Ureter (tissue), 1 donor: ENCODE measurements at places on chromosomes 6 and 20.

GRCh38 chr20:19605786-19606485 is 152.1 kb upstream of the RIN2 start:
- no peak for DNase-seq

DNA sequence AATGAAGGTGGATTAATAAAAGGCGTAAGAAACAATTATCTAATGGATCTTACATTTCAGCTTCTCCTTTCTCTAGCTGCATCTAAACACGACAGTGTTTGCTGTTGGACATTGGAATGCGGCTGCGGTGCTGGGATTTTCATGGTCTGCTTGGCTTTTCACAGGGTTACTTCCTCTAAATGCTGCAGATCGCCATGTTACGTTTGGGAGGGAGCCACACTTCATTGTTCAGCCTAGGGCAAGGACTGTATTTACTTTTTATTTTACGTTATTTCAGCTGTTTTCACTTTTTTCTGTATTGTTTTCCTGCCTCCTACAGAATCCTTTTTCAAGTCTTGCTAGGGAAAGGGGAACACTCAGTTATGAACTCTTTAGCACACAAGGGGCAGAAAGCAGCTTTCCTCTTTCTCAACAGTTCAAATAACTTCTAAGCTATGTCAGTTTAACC is 97.9 kb upstream of the MTHFD1L start:
- no peak for DNase-seq

DNA sequence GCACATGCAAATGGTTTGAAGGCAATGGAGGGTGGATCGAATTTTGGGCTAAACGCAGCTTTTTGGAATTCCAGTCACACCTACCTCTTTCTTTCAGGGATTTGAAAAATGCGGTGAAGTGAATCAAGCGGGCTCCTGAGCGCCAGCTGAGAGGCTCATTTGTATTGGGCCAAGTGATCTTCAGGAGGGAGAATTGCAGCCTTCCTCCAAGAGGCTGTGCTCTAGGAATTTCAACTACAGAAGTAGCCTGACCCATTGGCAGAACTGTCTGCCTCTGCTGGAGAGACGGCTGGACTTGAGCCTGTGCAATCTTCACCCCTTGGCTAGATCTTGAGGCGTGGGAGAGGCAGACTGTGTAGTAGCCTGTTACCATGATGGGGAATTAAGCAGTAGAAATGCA is 5.7 kb upstream of the TIAM2 start:
- DNase-seq: no peak

GRCh38 chr20:33621717-33622400 is 40.3 kb upstream of the C20orf144 start:
- DNase-seq: no peak

GRCh38 chr6:157436219-157436943 is 55.4 kb downstream of the ZDHHC14 start:
- no peak for DNase-seq

GRCh38 chr6:163311830-163312229 is 102.7 kb upstream of the QKI start:
- no peak for DNase-seq

- no peak for DNase-seq
Observed at GRCh38 chr6:20661721-20662120, 127.5 kb downstream of the CDKAL1 start.

DNA sequence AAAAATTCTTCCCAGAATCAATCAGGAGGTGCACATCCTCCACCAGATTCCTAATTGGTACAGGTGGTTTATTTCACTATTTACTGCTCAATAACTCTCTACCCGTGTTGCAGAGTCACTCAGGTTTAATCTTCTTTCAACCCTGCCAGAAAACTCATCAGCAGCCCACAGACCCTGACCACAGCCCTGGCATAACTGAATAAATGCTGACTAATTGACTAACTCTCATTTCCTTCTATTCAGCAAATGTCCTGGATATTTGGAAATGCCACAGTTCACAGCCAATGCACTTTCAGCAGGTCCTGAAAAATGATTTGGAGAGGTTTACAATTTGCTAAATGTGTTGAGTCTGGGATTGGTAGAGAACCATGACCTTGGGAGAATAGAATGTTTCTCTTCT is 62.3 kb downstream of the TRMT6 start:
- no peak for DNase-seq

DNA sequence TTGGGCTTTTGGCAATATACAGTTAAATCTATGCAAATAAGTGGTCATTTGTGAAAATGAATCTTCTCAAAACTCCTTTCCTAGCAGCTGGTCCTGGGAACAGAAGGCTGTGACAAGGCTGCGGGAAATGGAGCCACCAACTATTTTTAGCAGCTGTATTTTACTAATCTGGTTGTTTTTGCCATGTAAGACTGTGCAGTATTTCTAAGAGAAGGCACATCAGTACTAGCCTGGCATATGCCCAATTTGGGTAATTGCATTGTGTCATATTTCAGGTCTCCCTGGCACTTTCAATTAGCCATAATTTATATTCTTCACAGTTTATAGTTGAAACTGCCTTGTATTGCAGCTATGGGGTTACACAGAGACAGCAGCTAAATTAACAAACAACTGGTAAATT is 109.6 kb downstream of the MANEA start:
- DNase-seq: no peak

DNA sequence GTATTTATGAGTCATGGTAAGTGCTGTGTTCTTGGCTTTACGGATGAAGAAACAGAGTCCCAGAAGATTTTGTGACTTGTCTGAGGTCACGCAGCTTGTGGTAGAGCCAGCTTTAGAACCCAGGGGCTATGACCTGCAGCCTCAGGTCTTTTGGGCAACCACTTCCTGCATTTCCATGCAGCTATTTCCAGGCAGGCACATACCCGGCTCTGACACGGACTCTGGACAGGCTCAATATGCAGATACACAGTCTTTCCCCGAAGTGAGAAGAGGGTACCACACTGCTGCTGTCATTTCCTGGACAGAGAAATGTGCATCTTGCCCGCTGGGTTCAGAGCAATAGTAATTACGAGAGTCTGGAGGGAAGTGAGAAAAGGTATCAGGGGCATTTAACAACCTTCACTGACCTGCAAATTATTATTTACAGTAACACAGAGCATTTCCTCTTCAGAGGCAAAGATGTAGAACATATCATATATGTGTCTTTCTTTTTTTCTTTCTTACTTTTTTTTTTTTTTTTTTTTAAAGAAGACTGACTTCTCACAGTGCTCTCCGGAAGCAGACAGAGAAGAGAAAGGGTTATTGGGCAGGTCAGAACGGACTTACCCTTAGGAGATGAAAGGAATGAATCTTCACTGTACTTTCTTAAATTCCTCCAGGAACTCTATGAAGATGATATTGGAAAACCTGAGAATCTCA is 185.1 kb downstream of the CLIC5 start:
- DNase-seq: no peak

DNA sequence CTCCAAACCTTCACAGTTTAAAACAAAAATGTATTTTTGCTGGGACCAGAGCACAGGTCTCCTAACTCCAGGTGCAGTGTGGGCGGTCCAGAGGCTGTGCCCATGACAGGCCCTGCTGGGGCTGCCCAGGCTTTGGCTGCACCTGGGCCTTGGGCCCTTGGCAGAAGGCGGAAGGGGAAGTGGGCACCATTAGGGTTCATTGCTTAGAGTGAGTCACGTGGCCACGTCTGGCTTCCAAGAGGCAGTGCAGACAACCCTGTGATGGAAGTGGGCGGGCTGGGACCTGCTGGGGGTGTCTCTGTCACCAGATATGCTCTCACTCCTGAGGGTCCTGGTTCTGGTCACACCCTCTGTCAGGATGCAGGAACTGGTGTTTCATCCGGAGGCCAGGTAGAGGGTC is 302.2 kb downstream of the QKI start:
- no peak for DNase-seq

GRCh38 chr6:53854843-53855567 is 60.2 kb downstream of the LRRC1 start:
- no peak for DNase-seq

DNA sequence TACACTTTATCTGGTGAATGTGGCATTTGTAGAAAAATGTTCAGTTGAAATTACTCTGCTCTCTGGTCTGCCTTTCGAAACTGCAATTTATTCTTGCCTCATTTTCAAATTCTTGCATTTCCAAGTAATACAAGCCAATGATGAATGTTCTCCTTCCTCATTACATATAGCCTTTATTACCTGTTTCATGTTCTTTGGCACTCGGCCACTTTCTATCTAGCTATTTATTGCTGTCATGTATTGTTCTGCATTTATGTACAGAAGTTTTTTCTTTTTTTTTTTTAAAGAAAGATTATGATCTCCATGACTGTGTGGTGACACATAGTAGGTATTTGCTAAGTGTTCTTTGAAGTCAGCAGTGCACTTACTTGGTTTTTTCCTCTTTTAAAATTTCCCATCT is 261.4 kb downstream of the ZFAND3 start:
- DNase-seq: no peak

DNA sequence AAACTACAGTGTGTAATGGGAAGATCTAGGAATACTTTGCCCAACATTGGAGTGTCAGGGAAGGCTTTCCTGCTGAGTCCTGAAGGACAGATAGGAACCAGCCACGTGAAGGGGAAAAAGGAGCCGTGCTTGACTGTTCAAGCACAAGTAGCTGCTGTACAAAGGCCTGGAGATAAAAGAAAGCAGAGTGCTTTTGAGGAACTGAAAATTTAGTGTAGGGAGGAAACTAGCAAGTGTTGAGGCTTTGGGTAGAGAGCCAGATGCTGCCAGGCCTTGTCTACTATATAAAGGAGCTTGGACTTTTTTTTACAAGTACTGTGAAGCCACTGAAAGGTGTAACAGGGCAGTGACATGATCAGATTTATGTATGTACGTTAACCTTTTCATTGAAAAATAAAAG is 39.0 kb downstream of the DSE start:
- DNase-seq: no peak

GRCh38 chr6:48151142-48151541 is 40.1 kb upstream of the PTCHD4 start:
- no peak for DNase-seq

DNA sequence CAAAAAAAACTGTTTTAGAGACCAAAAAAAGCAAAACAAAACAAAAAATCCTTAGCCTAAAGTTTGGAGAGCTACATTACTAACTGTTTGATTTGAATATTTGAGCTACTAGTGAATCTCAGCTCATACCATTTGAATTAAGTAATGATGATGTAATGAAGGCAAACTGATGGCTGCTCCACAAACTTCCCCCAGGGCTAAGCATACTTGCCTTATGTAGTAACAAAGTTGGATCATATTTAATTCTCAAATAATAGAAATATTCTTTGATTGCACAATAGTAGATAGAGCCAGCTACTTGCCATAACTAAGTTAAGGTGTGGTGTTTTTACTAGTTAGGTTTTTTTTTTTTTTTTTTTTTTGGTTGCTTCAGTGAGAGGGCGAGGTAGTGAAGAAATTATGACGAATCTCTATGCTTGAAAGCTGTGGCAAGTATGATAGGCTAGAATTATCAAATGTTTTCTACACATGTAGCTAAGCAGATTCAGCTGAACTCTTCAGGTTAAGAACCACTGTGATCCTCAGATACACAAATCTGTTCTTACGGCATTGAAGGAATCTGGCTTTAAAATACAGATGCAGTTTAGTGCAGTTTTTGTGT is 2.9 kb downstream of the RAB32 start:
- DNase-seq: no peak

DNA sequence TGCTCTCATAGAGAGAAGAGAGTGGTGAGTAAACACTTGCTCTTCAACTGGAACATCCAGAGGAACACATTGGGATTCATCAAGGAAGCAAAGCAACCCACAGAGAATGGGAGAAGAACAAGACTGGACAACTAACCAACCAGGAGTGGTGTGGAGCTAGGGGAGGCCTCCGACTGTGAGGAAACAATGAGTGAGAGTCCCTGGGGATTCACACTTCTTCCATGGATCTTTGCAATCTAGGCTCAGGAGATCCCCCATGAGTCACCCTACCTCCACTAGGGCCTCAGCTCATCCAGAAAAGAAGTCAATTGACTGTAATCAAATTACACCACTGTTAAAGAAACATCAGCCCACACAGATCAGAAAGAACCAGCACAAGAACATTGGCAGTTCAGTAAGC is 42.3 kb upstream of the CLVS2 start:
- no peak for DNase-seq

DNA sequence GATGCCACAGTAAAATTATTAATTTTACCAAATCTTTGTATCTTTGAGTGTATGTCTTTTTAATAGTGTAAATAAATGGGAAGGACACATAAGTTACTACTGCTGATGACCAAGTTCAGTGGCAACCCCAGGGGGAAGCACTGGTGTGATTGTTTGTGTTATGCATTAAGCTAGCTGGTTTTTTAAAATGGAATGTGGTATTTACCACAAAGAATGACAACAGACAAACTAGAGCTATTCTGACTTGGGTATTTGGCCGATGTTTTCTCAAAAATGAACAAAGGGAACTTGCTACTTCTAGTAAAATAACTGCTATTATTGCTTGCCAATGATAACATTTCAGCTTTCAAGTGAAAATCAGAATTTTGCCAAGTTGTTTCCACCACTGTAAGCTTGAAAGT is 2.9 kb downstream of the FNDC1 start:
- DNase-seq: no peak

DNA sequence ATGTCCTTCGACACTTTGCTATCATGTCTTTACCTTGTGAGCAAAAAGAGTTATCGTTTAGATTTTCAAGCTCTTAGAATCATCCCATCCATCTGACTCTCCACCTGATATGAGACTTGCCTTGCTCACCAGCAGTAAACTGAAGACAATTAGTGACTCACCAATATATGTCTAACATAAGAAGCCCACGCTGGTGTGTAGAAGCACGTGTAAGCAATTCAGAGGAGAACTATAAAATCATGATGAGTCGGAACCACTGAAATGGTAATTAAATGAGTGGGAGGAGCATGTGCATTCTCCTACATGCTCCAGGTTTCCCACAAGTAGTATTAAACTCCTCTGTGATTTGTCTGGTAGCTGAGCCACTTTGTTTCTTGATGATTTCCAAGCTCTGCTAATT is 181.6 kb upstream of the RNF217 start:
- DNase-seq: no peak

DNA sequence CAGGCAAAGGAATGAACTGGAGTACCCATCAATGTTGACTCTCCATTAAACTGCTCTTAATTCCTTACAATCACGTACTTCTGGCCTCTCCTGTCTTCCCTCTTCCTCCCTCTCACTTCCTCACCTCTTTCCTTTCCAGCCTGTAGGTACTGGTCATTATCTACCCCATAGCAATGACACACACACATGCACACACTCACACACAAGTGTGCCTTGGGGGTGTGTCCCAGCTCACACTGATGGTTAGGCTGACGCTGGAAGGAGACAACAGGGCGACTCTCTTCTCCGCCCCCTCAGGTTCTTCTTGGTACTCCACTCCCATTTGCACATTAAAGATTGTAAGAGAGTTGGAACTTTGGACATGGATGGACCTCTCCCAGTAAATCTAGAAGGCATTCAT is 14.0 kb upstream of the SERPINB9 start:
- DNase-seq: no peak

DNA sequence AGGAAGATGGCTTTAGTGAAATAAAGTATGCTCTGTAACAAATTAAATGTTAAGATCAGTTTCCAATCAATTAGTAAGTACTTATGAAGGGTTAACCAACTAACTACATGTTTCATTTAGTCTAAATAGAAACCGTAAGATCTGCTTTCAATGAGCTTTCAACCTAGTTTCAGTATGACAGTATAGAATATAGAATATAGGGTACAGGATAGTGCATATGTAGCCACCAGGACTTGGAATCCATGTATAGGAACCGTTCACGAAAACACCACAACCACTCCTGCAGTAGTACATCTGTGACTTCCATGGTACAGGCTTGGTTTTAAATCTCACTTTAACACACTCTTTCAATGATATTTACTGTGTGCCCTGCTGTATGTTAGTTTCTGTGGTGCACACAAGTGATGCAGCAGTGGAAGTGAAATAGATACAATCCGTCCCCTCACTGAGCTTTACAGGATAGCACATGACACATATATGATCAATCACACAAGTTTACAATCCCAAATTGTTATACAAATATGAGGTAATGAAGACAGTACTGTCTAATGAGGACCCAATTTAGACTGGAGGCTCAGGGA is 479.7 kb upstream of the MARCKS start:
- DNase-seq: no peak
